OCI-M1 (cell line): ENCODE measurements at places on chromosomes 2 and 18.

DNA sequence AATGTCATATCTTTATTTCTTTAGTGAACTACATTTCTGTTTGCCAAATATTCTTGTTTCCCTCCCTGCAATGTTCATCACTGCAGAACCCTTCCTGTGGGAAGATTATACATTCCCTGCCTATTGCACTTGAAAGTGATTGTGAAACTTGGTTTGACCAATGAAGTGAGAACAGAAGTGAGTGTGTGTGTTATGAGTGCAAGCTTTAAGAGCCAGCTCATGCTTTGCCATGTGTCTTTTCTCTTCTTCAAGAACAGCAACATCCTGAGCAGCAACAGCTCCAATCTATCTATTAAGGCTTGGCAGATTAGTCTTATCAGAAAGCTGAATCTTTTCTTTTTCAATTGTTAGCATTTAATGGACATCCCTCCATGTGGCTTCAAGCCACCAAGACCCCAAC, 42.0 kb upstream of the UBE2E3 start:
- DNase-seq, result no peak

DNA sequence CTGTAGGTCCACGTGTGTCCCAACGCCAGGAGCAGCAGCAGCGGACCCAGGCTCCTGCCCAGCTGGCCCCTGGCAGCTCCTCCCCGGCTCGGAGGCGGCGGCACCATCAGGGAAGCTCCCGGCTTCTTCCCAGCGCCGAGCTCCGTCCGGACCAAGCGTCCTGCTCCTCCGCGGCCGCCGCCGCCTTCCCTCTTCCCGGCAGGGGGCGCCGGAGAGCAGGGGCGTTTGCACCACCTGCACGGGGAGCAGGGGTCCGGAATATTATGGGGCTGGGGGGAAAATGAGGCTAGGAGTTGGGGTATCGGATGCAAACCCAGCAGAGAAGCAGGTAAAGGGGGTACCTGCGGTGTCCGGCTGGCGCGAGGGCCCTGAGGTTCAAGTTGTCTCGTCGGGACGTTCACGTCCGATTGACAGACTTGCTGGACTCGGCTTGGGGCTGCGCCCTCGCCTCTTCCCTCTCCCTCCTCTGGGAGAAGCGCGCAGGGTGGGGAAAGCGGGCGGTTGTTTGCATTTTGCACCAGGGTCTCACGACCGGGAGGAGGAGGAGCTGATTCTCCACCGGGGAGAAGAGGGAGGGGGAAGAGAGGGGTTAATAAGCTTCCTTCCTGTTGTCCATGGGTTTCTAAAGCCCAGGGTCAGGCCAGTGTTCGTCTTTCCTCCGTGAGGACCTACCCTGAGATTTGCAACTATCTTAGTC, at the start of gene CCBE1:
CCBE1 (minus strand) TSS at position 188 of the 697 bp plus-strand sequence.
- DNase-seq, result no peak

DNA sequence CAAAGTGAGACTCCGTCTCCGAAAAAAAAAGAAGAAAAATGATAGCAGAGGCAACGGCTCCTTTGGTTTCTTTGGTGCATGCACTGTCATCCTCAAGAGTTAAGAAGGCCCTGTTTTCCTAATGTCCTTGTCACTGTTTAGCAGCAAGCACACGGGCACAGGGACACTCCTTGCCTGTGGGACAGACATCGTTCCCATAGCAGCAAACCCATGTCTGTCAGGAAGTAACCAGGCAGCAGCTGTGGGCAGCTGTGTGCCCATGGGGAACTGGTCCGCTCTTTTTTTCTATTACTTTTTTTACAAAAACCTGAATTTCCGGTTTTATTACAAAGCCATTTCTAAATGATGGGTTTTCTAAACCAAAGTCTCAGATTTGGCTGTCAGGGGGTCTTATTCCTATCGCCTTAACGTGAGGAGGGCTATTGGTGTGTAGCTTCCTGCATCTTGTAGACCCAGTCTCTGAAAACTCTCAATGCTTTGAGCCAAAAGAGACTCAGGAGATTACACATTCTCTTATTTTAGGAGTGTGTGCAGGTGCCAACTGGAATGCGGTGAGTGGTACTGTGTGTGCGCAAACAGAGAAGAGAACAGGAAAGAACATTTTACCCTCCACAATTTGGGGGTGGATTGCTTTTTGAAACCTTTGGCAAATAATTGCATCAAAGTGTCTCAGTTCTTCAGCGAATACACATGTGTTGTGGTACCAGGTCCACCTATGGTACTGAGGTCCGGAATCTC, 109.6 kb downstream of the COLEC12 start:
- no peak for DNase-seq

DNA sequence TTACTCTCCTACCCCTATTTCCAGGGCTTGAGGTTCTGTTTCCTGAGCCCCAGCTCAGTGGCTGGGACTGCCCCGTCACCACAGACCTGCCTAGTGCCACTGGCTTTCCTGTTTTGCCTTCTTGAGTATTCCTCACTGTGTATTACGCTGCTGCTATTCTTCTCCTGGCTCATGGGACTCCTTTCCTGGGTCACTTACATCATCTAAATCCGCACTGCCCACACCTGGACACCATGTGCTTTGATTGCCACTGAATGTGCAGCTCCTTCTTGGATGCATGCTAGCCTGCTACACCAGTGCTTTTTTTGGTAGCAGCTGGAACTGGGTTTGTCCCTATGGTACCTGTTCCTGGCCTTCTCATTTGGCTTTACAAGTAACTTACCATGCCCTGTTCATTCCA, 96.6 kb upstream of the PTPRM start:
- no peak for DNase-seq

DNA sequence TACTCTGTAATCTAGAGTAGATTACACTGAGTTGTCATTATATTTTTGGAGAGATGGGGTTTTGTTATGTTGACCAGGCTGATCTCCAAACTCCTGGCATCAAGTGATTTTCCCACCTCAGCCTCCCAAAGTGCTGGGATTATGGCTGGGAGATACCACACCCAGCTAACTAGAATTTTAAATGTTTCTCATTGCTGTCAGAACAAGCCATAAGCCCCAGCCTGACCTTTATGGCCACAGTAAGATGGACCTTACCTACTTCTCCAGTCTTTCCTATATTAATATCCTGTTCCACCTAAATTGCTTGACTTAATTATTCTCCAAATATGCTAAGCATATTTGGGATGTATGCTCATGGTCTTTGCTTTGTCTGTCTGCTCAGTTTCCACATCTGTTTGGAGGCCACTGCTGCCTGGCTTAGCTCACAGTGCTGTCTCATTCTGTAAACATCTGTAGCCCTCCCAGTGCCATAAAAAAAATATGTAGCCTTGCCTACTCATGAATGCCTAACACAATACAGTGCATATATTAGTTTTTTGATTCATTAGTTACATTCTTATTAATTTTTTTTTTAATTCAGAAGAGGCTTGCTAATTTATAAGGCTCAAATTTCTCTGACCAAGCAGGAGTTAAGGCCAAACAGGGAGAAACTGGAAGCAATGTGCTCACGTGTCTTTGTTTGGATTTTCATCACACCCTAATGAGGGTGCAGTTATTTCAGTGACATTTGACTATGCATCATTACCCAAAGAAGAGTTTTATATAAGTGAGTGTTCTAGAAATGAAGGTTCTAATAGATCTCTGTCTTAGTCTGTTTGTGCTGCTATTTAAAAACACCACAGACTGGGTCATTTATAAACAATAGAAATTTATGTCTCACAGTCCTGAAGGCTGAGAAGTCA, 45.3 kb upstream of the PSME4 start:
- no peak for DNase-seq

GRCh38 chr2:53422979-53423378, 344.6 kb upstream of the CHAC2 start:
- DNase-seq, result peak; percentile 68

DNA sequence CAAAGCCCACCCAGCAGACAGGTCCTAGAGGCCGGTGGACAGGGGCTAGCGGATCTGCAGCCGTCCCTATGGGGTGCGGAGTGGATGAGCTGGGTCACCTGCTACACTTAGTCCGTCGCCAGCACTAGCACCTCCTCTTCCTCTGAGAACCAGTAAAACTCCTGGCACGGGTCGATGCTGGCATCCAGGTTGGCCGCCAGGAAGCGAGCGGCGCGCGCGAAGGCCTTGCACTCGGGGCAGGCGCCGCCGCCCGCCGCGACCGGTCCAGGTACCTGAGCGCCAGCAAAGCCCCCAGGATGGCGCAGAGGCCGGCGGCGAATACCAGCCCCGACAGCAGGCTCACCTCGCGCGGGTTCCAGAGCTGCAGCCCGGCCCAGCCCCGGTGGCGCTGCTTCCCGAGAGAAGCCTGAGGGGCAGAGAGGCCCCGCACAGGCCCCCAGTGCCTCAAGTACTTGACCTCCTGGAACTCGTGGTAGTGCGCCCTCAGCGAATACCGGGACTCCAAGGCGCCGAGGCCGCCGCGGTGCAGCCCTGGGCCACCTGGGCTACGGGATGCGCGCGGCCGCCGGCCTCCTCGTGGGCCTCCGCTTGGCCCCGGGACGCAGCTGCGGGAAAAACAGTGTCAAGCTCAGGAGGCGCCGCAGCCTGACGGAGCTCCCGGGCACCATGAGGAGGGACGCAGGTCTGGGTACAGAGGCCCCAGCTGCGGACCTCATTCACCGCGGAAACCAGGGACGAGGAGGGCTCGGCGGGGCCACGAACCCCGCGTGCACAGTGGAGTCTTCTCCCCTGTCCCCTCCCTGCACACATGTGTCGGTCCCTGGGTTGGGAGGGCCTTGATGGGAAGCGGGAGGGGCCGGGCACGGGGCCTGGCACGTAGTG, 27.5 kb upstream of the ALPP start:
- no peak for DNase-seq

- DNase-seq, result no peak
These were observed 106.8 kb upstream of the RND3 start for GRCh38 chr2:150594299-150594698.

DNA sequence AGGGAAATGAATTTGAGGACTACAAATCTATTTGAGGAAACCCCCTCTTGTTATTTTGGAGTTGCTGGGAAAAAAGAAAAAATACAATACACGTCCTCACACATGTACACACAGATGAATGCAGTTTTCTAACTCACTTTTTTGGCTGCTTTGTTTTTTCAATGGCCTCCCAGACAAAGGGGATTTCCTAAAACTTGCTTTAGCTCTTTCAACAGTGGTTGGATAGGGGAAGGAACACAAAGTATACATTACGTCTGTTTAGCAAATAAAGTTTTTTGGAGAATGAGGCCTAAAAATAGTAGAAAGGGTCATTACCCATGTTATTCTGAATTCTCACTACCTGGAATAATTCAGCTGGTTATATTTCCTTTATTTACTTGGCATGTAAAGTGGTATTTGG, 125.3 kb upstream of the ITGB6 start:
- DNase-seq, result no peak

GRCh38 chr2:215817046-215817445, 196.3 kb downstream of the MREG start:
- DNase-seq, result no peak

DNA sequence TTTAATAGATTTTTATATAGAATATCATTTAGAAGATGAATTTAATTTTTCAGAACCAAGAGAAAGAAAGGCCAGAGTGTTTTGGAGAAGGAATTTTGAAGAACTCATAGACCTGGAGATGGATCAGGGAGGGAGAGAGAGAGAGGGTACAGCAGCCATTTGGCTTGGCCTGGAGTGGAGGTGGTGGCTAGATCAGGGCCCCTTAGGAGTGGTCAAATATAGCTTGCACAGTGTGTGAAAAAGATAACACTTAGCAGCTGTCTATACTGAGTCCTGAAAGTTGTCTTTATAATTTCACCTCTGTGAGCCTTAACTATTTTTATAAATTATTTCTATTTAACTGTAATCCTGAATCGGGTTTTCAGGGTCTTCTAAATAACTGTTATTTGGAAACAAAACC, 38.8 kb upstream of the ACYP2 start:
- DNase-seq, result peak; percentile 83

DNA sequence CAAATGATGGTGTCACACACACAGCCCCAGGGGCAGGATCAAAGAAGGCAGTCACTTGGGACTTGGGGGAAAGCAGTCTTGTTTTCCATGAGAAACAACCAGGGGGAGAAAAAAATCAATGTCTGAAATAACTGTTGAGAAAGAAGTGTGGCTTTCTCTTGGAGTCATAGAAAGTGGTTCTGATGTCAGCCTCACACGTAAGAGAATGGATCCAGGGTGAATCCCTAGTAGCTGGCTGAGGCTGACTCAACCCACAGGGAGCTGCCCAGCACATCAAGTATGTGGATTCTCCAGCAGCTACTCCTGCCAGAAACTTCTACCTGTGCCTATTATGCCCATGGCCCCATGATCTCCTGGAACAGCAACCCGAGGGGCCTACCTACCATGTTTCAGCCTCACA, 33.6 kb upstream of the ZBTB7C start:
- DNase-seq, result no peak

- no peak for DNase-seq
These were observed 48.9 kb downstream of the COX7A2L start for GRCh38 chr2:42312106-42312505.

- DNase-seq, result no peak
These were observed 46.1 kb downstream of the CLASP1 start for GRCh38 chr2:121603185-121603584.

- DNase-seq, result no peak
These were observed 24.7 kb upstream of the DUSP2 start for GRCh38 chr2:96169868-96170507.

DNA sequence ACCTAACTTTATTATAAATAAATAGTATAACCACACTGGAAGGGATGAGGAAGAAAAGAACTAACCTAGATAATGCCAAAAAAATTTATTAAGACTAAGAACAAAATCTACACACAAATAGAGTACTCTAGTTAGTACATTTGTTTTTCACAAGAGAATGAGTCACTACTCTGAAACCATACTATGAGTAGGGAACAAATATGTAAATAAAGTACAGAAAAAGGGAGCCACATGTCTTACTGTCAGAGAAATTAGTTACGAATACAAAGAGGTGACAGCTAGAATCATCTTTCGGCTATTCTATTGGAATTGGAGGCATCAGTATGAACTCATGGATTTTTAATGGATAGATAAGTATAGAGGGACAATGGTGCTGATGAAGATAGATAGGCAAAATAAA, 150.5 kb downstream of the COPS8 start:
- DNase-seq, result no peak

DNA sequence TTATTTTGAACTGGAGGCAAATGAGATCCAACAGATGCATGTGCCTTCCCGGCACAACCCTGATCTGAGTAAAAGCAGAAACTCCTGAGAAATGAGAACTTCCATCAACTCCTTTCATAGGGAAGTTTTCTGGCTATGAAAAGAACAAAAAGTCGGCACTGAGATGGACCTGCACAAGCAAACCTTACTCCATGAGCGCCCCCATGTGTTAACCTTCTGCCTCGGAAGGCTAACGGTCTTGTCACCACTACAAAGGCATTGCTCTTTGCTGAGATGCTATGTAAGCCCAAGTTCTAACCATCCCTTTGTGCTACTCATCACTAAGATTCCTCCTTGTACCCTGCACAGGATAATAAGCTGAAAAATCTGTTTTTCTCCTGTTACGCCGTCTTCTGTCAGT, 57.3 kb upstream of the SULT1C3 start:
- DNase-seq, result peak; percentile 46

DNA sequence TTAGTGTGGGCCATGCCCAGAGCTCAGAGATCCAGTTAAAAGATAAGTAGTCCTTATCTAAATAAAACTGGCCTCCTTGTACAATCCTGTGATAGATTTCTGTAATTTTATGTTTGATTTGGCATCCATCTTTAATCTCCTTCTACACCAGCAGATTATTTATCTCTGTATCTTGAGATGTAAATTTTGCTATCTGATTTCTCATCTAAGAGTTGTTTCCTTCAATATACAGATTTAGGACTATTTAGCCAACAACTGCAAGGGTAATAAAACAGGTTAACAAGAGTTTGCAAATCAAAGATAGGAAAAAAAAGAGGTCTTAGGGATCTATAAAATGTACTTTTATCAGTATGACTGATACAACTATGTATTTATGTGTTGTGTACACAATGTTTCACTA, 68.6 kb upstream of the ABCA12 start:
- no peak for DNase-seq
